Activated T-cell treated with anti-CD3 and anti-CD28 coated beads for 24 hours (primary cell): ENCODE measurements at places on chromosomes 2 and 18.

DNA sequence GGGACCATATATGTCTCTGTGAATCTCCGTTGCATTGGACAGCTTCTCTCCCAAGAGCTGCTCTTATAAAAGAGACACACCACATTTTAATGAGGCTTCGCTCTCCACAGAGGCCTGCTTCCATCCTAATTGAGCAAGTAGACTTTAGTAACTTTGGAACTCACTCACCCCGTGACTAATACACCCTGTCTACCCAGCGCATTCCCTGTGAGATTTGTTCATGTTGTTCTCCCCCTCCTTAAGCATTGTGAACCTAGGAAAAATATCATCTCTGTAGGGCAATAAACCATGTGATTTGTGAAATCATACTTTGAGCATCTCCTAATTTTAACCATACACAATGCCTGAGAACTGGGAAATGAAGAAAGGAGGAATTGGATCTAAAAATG is 56.9 kb downstream of the MCFD2 start:
- DNase-seq: no peak

DNA sequence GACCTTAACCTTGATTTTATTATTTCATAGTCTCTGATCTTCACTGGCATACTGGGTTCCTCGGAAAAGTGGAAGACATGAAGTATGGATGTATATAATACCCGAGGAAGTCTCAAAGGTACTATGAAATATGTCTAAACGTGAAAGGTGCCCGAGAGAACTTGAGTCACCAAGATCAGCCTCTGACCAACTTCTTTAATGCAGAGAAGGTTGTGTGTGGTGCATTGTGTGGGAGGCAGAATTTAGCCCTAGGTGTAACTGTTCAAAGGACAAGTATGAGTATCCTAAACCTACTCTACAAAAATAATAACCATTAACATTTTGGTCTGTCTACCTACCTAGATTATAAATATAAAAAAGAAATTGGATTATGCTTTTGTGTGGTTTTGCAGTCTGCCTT is 36.1 kb downstream of the OSBPL6 start:
- DNase-seq: no peak

- DNase-seq: no peak
These were observed 23.3 kb downstream of the TNFAIP6 start for GRCh38 chr2:151380580-151381235.

DNA sequence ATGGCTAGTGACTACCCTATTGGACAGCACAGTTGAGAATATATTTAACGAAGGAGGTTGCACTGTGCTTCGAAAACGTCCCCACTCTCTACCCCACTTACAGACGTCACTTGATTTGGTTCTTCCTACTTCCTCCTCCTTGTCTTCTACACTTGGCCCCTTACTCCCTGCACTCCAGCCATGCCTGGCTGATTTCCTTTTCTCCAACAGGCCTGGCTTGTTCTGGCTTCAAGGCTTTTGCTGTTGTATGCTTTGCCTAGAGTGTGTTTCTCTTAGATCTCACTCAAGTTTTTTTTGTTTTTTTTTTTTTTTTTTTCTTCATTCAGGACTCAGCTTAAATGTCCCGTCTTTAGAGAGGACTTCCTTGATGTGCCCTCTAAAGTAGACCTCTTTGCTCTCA is 336.8 kb downstream of the CLIP4 start:
- DNase-seq: no peak

- no peak for DNase-seq
These were observed 471.8 kb upstream of the CWC22 start for GRCh38 chr2:180478883-180479282.

DNA sequence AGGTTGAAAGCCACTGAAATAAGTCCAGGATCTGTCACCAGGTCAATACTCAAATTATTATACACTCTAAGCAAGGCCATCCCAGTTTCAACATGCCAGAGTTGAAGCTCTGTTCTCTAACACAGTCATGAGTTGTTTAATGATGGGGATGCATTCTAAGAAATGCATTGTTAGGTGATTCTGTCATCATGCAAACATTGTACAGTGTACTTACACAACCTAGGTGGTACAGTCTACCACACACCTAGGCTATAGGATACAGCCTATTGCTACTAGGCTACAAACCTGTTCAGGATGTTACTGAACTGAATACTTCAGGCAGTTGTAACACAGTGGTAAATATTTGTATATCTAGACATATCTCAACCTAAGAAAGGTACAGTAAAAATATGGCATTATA is 162.2 kb downstream of the BAZ2B start:
- DNase-seq: no peak

- no peak for DNase-seq
These were observed at the start of gene TWIST2 for GRCh38 chr2:238847841-238848690. TSS of gene TWIST2 (plus strand) at chr2:238848085. CDS start at chr2:238848216, 131 bp downstream.

DNA sequence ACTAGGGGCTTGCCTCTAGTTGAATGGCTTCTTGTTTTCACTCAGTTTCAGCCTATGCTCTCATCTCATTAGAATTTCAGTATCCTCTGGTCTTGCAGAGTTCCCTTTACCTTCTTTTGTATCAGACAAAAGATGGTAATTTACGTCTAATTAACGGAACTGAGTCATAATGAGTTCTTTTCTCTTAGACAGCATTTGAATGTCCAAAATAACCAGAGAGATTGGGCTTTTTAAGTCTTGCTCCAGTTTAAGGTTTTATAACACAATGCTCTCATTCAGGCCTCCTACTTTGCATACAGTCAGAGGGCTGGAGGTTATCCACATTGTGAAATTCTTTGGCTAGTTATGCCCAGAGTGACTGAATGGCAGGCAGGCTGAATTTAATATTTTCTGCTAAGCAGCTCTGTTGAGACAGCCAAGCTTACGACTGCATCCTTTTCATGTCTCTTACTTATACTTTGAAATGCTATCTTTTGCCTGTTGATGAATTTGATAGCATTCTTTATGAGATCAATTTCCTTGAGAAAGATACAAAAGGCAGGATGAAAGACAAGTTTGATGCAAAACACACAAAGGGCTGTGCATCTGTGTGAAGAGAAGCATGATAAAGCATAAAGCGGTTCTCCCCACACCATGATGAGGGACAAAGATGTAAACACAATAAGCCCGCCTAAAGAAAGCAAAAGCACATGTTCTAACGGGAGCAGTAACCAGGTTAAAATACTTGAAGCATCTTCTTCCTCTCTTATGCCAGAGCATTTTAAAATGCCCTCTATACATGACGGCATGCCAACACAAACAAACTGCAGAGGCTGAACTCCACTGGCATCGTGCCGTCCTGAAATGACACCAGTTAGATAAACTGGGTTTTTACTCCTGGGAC is 90.0 kb downstream of the CDH2 start:
- DNase-seq: no peak

- DNase-seq: peak; percentile 9
These were observed 163.5 kb downstream of the UXS1 start for GRCh38 chr2:106030287-106031268.

GRCh38 chr2:226669905-226670304 is 129.7 kb downstream of the IRS1 start:
- no peak for DNase-seq
